Left kidney (tissue), 8 donors: ENCODE measurements at places on chromosomes 3 and 15. TPM values are rescaled to one million over a fixed set of nuclear protein-coding genes. Genes with fewer than 3 reads are reported as not detected.

DNA sequence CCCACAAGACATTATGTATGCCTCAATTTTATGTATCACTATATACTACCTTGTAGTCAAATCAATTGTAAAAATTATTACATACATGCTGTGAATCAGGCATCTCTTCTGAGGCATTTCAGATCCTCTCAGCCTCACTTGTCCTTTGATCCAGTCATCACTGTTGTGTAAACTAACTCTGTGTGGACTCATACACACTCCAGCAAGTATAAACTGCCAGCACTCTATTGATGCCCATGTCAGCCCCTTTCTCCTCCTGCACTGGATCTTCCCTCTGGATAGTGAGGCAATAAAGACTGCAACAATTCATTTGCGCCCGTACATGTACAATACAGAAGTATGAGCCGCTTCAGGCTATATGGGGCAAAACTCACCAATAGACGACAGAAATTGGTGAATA lies 364.7 kb upstream of the TGFBR2 start:
- DNase-seq: no peak

DNA sequence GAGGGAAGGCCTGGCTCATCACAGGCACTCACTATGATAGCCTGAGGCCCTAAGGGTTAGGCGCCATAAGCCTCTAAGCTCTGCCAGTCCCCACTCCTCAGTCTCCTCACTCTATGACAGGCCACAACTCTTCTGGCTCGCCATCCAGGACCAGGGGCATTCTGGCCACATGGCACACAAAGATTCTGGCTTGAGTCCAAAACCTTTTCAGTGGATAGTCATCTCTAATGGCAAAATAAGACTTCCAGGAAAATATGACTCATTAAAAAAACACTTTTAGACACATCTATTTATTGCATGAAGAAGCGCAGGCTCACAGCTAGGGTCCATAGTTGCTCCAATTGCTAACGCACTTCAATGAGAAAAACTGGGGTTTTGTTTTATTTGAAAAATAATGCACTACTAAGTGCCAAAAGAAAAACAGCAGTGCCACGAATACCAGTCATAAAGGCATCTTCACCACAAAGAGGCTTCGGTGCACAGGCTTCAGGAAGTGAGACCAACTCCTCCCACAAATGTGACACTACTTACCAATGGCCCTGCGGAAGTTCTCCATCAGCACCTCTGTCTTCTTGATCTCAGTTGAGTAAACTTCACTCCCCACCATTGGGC lies 11.1 kb downstream of the RUVBL1 start:
- DNase-seq: no peak

DNA sequence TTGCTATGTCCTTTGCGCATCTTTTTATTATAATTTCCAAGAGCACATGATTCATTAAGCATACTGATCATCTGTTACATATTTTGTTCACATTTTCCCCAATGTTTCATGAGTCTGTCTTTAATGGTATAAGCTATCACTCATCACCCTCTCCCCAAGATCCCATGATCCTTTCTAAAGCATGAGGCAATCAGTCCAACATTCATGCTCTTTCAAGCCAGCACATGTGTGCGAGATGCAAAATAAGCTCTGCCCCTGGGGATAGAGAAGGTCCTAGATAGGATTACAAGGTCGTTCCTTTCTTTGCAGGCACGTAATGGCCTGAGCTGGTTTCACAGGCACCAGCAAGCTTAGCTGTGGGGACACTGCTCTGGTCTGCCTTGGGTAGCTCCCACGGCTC lies 32.2 kb upstream of the B3GNT5 start:
- no peak for DNase-seq

GRCh38 chr3:13114811-13115575 lies 41.8 kb upstream of the IQSEC1 start:
- no peak for DNase-seq

The LCTL gene
- 0.42 TPM for polyA plus RNA-seq
